Esophagus squamous epithelium (tissue), 5 donors: ENCODE measurements at places on chromosomes 4 and X. TPM values are rescaled to one million over a fixed set of nuclear protein-coding genes. Genes with fewer than 3 reads are reported as not detected.

The SHISA3 gene
- not detected for total RNA-seq

The PGRMC2 gene
- total RNA-seq: 13.6 TPM

The FAM184B gene
- total RNA-seq: 0.76 TPM

The CXCL1 gene
- 152 TPM for total RNA-seq

The ARHGEF6 gene
- total RNA-seq: 1.1 TPM

The CACNA1F gene
- not detected for total RNA-seq

The TLR3 gene
- total RNA-seq: 2.8 TPM

The S100G gene
- not detected for total RNA-seq

The MAGEA8 gene
- total RNA-seq: not detected

The GYPE gene
- not detected for total RNA-seq

The WDFY3 gene
- total RNA-seq: 44.4 TPM

The GPC4 gene
- total RNA-seq: 1.3 TPM

The PDZD4 gene
- total RNA-seq: 2.1 TPM

The TRPC5OS gene
- total RNA-seq: not detected

The SMIM10L2A gene
- total RNA-seq: 2.5 TPM

The GJB1 gene
- total RNA-seq: not detected

The AKAP14 gene
- total RNA-seq: not detected

The HTR2C gene
- not detected for total RNA-seq

The HNRNPD gene
- total RNA-seq: 81.4 TPM

The SMIM31 gene
- not detected for total RNA-seq

The MBNL3 gene
- 21.7 TPM for total RNA-seq

The SPANXB1 gene
- total RNA-seq: not detected

The ZAR1 gene
- not detected for total RNA-seq

The FAAH2 gene
- 7.2 TPM for total RNA-seq

The NPY1R gene
- total RNA-seq: 0.48 TPM

The KCNE5 gene
- total RNA-seq: 0.38 TPM

The FAM47C gene
- not detected for total RNA-seq

The SERPINA7 gene
- total RNA-seq: not detected

The TMEM150C gene
- 1.1 TPM for total RNA-seq

The HPGD gene
- 54.8 TPM for total RNA-seq

The AVPR2 gene
- 0.26 TPM for total RNA-seq

The C4orf36 gene
- 1.3 TPM for total RNA-seq

The CENPVL2 gene
- total RNA-seq: not detected

The KIAA1210 gene
- total RNA-seq: not detected

The EDA2R gene
- 0.40 TPM for total RNA-seq

The PDZD11 gene
- 26.3 TPM for total RNA-seq

The WDR19 gene
- total RNA-seq: 34.7 TPM

The PLP1 gene
- 5.3 TPM for total RNA-seq

The UBA1 gene
- total RNA-seq: 135 TPM

The MID2 gene
- 17.9 TPM for total RNA-seq

The TMEM271 gene
- total RNA-seq: 0.19 TPM

The BANK1 gene
- 0.27 TPM for total RNA-seq

The PRIMPOL gene
- 11.4 TPM for total RNA-seq

The P2RY8 gene
- total RNA-seq: 1.3 TPM

The PPAT gene
- 11.4 TPM for total RNA-seq

The TEX13D gene
- not detected for total RNA-seq

The ADH1B gene
- 45.0 TPM for total RNA-seq

The CXCL13 gene
- 2.2 TPM for total RNA-seq

The KLB gene
- total RNA-seq: 0.34 TPM

The SSX4B gene
- total RNA-seq: not detected

The SOX3 gene
- not detected for total RNA-seq

The MID1IP1 gene
- total RNA-seq: 52.5 TPM

The CYLC1 gene
- total RNA-seq: not detected

The MSX1 gene
- 1.4 TPM for total RNA-seq

The CXorf65 gene
- not detected for total RNA-seq
